ENCODE measurements at places on chromosomes 1 and 21.

- no peak for DNase-seq
Measured at GRCh38 chr1:200448034-200448762, 38.4 kb upstream of the ZNF281 start.

GRCh38 chr1:82848043-82848442, 1047.3 kb downstream of the ADGRL2 start:
- DNase-seq, result no peak

DNA sequence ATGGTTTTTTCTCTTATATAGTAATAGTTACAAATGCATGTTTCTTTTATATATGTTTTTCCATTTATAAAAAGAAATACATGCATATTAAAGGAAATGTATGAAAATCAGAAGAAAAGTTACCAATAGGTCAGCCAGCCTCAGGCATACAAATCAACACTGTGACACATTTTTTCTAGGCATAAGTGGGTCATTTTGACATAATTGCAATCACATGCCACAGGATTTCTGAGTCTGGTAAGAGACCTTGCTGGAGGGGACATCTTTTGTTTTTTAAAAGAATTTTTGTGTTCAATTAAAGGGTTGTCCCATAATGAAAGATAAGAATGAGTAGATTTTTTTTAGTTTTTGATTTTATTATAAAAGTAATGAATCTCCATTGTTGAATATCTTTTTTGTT, 473.1 kb downstream of the PCP4 start:
- DNase-seq, result no peak

DNA sequence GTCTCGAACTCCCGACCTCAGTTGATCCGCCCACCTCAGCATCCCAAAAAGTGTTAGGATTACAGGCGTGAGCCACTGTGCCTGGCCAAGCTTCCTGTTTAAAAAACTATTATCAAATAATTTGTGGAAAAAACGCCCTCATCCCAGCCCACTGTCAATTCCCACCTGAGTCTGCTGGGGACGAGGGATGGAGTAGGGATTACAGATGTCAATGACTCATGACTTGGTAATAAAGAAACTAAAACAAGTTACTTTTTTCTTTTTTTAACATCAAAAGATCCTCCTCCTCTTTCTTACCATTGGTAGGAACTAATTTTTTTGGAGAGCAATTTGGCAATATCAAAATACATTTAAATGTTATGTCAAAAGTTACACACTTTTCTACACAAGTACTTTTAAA, 9.7 kb downstream of the CNN3 start:
- DNase-seq, result no peak

- peak; percentile 35 for DNase-seq
Measured at GRCh38 chr1:159009704-159010361, at the start of gene IFI16. IFI16 (plus strand) TSS chr1:159009907; CDS start chr1:159014681, 4,774 bp downstream.

GRCh38 chr1:65687428-65688214, 105.1 kb upstream of the PDE4B start:
- peak; percentile 67 for DNase-seq

GRCh38 chr21:27513825-27514224, 546.9 kb upstream of the ADAMTS5 start:
- no peak for DNase-seq

- DNase-seq, result no peak
Measured at GRCh38 chr1:240484804-240485443, 127.0 kb downstream of the GREM2 start.

GRCh38 chr1:228507961-228508652, 20.9 kb downstream of the RNF187 start:
- DNase-seq, result no peak

DNA sequence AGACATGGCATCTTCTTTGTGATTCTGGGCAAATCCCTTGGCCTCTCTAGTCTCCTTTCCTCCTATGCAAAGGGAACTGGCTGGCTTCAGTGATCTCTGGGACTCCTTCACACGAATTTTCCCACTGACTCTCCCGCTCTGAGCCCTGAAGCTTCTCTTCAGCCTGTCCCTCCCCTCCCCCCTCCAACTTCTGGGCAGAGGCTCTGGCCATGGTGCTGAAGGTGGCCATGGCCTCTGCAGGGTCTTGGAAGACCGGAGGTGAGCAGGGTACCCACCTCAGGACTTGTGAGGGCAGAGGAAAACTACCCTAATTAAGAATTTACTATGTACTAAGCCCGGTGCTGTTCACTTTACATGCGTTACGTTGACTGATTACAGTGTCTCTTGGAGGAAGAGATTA, 29.4 kb upstream of the POU3F1 start:
- no peak for DNase-seq

DNA sequence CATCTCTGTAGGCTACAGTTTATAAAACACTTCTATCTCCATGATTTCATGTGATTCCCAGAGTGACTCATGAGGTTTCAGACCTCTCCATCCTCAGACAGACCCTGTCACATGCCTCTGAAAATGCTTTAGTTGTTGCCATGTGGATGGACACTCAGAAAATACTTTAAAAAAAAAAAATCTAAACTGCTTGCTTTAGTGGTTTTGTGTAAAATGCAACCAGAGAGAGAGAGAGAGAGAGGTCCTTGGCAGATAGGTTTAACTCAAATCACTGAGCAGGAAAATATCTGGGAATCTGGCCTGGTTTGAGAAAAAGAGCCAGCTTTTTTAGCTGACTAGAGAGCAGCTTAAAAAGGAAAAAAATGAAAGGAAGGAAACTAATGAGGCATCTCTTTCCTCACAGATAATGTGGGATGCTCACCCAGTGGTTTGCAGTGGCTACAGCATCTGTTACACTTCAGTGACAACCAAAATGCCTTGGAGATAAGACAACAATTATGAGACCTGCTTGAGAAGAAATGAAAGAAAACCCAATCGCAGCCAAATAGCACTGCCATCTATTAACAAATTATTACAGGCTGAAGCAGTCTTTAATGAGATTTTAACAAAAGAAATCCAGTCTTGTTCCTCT, 54.6 kb upstream of the SYT14 start:
- DNase-seq, result no peak

DNA sequence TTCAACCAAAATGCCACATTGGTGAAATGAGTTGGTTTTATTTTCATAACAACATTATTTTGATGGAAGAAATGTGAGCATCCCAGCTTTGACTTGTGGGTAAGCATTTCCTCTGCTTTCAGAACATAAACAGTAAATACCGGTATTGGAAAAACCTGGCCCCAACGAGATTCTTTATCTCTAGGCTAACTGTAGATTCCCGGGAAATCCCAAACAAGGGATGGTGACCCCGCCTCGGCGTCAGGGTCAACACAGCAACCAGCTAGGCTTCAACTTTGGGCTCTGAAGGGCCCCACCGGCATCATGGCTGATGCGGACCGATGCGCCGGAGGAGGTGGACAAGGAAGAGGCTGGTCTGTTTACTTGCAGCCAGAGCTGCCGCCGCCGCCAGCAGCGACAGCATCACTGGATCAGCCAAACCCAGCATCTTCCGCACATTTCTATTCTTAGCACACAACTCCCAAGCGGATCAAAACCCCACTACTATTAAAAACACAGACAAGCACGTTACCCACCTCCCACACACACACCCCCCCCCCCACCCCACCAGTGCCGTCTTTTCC, 1.1 kb downstream of the AKT3 start:
- DNase-seq, result no peak

DNA sequence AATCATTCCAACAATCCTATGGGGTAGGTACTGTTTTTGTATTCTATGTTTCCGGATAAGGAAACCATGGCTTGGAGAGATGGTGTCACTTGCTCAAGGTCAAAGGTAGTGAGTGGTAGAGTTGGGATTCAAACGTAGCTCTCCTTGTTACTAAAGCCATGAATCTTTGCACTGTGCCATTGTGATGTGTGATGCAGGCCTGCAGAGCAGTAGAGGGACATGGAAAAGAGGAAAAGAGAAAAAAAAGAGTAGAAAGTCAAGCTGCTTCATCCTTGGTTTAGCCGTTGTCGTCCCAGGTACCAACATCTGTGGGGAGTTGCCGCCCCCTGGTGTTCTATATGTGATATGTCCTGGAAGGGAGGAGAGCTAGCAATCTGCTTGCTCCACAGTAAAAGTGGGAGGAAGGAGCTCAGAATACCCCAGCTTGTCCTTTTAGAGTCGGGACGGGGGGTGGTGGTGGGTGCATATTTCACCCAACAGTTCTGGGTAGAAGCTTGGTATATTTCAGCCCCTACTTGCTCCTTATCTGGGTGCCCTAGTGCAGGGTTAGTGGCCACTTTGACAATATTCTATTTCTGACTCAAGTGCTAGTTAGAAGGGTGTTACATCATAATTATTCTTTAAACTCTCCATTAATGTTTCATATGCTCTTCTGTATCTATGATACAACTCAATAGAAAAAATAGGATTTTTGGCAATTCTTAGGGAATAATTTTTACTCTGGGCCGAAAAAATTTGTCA, 98.4 kb downstream of the EBNA1BP2 start:
- peak; percentile 74 for DNase-seq

- DNase-seq, result no peak
Measured at GRCh38 chr1:226097866-226098625, 35.5 kb downstream of the H3-3A start.

DNA sequence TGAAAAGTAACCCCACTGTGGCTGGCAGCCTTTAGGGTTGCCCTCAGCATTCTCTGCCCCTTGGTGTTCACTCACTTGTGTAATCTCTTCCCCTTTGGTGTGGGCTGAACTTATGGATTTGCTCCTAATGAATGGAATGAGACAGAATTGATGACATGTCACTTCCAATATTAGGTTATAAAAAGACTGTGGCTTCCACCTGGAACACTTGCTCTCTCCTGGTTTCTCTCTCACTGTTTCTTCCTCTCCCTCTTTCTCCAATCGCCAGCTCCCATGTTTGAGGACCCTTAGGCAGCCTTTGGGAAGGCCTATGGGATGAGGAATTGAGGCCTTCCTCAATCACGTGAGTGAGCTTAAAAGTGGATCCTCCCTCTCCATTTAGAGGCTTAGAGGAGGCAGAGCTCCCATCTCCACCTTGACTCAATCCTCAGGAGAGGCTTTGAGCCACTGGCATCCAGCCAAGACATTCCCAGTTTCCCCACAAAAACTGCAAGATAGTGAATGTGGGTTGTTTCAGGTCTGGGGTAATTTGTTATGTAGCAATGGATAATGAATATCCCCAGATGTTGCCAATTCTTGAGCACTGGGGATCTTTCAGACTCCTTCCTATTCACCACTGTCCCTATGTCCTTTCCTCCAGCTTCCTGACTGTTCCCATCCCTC, 95.5 kb upstream of the CD34 start:
- DNase-seq, result no peak

GRCh38 chr1:235275223-235275622, 52.8 kb downstream of the ARID4B start:
- no peak for DNase-seq

DNA sequence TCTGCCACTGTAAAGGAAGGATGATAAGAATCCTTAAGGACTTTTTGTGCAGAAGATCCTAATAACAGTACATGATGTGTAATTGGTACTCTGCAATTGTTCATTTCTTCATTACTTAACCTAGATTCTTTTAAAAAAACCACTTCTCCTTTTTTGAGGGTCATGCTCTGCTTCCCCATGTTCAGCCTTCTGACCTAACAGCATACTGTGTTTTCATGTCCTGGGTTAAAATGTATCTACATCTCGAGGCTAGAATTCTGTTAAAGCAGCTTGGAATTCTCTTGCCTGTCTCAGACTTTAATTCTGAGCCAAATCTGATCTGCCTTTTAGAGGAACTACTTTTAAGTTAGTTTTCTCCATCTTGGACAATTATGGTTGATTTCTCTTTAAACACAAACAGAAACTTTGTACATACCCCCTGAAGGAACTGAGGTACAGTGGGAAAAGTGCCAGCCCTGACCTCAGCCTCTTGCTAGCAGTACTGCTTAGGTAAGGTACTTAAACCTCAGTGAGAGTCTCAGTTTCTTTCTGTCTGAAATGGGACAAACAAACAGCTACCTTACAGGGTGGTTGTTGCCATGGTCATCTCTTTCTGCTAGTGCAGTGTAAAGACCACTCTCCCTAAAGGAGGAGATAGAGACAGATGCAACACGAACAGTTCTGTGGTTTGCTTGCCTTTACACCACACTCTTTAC, 103.2 kb upstream of the DYNLT5 start:
- DNase-seq, result no peak

- DNase-seq, result no peak
Measured at GRCh38 chr1:185568155-185569123, 165.8 kb upstream of the HMCN1 start.

DNA sequence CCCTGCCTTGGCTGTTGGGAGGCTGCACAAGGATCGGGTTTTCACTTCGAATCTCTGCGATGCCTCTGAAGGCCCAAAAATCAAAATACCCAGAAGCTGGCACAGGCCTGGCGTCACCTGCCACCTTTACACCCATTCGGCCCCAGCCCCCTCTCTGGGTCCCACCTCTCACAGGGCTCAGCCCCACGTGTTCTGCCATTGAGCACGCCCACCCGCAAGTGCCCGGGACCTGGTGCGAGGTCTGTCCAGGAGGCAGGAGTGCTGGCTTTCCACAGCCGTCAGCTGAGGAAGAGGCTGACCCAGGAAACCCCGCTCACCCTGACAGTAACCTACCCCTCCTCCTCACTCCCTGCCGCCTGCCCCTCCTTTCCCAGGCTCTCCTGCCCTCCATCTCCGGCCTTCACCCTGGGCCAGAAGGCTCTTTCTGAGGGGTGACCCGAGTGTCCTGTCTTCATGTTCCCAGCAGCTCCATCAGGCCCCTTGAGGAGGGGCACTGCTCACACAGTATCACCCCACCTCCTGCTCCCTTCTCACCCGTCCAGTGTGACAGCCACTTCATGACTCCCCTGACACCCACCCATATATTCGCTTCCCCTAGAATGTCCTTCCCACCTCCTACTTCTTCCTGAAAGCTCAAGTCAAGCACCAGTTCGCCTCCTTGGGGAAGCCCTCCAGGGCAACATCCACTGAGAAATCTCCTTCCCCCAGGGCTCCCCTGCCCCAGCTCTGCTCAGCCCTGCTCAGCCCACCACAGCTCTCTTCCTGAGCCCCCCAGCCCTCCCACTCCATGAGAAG, 13.5 kb downstream of the RCC2 start:
- DNase-seq, result no peak

- DNase-seq, result no peak
Measured at GRCh38 chr1:229221106-229222019, 49.5 kb upstream of the RAB4A start.

DNA sequence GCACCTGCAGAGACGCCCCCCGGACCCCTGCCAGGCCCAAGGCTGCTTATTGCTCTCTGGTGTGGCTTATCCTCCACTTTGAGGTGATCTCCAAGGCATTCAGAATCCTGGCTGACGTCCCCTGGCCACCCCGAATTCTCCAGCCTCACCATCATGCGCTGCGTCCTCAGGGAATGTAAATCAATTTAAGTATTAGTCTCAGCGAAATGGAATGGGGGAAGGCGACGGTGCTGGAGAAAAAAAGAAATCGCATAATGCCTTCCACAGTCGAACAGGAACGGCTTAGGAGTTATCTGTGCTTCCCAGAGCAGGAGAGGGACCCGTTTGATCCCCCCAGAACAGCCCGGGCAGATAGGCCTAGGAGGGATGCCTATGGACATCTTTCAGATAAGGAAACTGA, 2.9 kb downstream of the EPHA8 start:
- DNase-seq, result no peak

DNA sequence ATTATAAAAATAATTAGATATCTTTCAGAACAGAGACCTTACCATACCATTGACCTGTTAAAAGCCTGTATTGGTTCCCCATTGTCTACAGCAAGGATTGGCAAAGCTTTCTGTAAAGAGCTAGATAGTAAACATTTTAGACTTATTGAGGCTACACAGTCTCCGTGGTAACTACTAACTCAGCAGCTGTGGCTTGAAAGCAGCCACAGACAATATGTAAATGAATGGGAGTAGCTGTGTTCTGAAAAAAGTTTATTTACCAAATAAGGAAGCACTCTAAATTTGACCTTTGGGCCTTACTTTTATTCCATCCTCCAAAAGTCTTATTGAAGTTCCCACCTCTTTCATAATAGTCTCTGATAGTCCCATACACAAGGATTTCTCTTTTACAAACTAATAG, 39.7 kb downstream of the NUP210L start:
- DNase-seq, result no peak

- no peak for DNase-seq
Measured at GRCh38 chr21:15992171-15992570, 262.4 kb downstream of the USP25 start.
